ENCODE measurements at places on chromosomes 2 and 18.

GRCh38 chr2:16828828-16829160 is 163.2 kb upstream of the CYRIA start:
- DNase-seq: no peak

DNA sequence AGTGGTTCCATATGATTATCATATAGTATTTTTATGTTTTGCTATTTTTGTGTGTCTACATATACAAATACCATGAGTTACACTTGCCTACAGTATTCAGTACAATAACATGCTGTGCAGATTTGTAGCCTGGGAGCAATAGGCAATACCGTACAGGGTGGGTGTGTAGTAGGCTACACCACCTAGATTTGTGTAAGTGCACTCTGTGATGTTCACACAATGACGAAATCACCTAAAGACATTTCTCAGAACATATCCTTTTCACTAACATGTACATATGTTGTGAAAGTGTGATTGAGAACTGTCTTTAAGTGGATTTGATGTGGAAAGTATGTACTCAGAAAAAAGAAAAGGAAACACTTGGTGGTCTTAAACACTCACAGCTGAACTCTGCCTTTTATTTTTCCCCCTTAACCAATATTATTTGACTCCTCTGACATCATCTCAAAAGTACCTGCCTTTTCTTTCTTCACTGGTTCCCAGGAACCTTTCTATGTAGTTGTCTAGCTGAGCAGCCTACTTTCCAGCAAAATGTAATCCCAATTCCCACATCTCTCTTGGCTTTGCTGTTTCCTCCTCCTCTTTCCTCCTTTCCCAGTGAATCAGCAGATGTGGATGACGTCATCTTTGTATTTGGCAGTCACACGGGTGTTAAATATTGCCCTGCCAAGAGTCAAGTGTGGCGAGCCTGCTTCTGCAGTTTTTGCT is 47.7 kb downstream of the OSBPL6 start:
- DNase-seq: no peak

- no peak for DNase-seq
These were observed 5.2 kb upstream of the KCNK3 start for GRCh38 chr2:26687328-26687727.

GRCh38 chr2:66794070-66794469 is 359.1 kb downstream of the MEIS1 start:
- no peak for DNase-seq

GRCh38 chr2:10415048-10415447 is 33.1 kb downstream of the ODC1 start:
- no peak for DNase-seq
